ENCODE measurements at places on chromosomes 11 and 22.
A peak's percentile ranks its signal among the peaks of the same experiment; 100 is the strongest.

DNA sequence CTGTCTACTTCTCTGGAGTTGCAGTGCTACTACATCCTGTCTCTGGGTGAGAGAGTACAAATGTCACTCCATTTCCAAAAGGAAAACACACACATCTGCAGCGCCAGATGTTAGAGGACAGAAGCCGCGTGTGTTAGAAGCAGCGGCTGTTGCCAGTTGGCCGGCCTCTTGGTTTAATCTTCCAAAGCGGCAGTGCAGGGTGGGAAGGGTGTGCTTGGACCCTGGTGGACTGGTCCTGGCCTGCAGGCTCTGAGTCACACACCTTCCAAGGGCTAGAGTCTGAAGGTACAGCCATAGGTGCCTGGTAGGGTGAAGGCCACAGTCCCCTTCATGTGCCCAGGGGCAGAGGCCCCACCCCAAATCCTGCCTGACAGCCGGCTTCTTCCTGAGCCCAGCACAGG lies 99.8 kb downstream of the CTTN start:
- DNase-seq: no peak

GRCh38 chr22:35638001-35638400 lies 10.2 kb upstream of the APOL6 start:
- no peak for DNase-seq

- no peak for DNase-seq
Measured at GRCh38 chr11:102829316-102830000, 14.0 kb downstream of the MMP3 start.

DNA sequence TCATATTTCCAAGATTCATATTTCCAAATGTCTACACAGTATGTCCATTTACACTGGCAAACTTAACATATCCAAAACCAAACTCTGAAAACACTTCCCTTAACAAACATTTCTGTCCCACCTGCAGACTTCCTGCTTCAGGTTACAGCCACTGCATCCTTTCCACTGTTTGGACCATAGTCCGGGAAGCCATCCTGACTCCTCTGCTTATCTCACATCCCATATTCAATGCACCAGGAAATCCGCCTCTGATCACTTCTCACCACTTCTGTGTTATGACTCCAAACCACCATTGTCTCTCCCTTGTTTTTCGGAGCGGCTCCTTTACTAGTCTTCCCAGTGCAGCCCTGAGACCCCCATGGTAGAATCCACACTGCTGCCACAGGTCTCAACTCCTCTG lies 30.1 kb downstream of the HIRA start:
- DNase-seq: no peak

GRCh38 chr22:46592390-46592872 lies 27.8 kb upstream of the GRAMD4 start:
- peak; percentile 43 for DNase-seq

- DNase-seq: no peak
Measured at GRCh38 chr11:129321076-129321475, 54.6 kb upstream of the BARX2 start.

DNA sequence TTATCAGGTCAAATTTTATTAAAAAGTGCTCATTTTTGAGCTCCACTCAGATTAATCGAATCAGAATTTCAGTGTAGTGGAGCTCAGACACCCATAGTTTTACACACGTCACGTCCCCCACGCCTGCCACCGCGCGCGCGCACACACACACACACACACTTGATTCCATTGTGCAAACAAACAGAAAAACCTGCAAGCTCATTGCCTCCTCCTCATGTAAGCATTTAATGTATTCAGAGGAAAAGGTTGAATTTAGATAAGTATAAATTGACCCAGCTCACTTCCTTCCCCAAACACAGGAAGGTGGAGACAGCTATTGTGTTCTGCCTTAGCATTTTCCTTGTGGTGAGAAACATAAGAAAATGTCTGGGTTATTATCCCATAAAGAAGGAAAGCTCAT lies 336.7 kb downstream of the LUZP2 start:
- DNase-seq: no peak

DNA sequence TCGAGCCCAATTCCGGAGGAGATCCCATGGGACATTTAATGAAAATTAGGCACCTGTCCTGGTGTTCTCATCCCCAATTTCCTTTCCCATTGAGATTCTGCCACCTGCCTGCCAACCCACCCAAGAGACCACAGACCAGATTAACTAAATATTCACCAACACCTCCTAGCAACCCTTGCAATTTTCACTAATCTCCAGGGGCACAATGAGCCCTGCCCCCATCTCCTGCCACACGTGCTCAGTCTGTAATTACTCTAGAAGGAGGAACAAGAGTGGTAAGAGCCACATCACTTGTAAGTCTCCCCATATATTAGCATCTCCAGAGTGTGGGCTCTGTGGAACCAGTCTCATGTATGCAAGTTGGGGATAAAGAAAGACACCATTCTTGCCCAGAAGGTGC lies 38.0 kb downstream of the IL18BP start:
- DNase-seq: no peak

GRCh38 chr11:44823006-44823405 lies 96.2 kb downstream of the TSPAN18 start:
- DNase-seq: no peak

- DNase-seq: no peak
Measured at GRCh38 chr11:72690166-72690565, 15.9 kb upstream of the PDE2A start.

- DNase-seq: no peak
Measured at GRCh38 chr22:35727436-35727835, 9.8 kb downstream of the APOL5 start.

DNA sequence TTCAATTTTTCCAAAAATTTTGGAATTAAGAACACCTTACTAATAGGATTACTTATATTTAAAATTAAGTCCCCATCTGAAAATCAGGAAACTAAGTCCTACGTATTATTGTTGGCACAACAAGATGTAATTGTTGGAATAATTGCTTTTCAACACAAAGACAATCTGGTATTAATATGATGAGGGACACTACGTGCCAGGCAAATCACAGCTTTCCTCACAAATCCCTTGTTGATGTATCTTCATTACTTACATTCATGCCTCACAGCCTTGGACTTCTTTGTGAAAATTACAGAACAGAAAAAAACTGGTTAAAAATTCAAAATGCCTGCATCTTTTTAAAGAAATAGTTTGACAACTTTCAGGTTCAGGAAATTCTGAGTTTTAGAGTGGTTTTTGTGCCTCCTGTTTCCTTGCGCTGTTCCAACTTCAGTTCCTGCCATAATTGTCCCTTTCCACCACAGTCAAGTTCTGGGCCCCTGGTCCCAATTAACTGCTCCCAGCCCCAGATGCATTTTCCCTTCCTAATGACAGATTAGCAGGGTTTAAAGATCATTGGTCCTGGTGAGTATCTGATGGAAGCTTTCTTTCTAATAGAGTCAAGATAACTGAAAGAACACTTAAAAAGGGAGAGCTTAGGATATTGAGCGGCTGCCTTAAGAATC lies 23.3 kb upstream of the CCDC34 start:
- DNase-seq: no peak

GRCh38 chr11:115333949-115334348 lies 170.3 kb downstream of the CADM1 start:
- no peak for DNase-seq

- no peak for DNase-seq
Measured at GRCh38 chr11:85182441-85183387, 444.4 kb downstream of the DLG2 start.

GRCh38 chr22:50058906-50059880 lies 1.1 kb upstream of the TTLL8 start:
- DNase-seq: no peak

- DNase-seq: no peak
Measured at GRCh38 chr11:119522609-119523008, 99.6 kb upstream of the THY1 start.

DNA sequence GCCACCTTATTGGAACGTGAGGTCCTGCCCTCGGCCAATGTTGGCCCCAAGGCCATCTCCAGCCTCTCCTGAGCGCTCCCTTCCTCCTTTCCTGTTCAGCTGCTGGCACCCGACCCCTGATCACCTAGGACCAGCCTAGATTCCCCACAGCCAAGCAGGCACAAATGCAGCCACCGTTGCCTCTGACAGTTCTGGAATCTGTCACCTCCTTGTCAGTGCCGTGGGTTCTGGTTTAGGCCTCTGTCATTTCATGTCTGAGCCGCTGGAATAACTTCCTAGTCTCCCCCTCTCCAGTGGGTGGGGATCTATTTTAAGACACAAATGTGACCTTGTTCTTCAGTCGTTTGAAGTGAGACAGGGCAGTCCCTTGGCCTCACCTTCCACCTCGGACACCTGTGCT lies 29.7 kb downstream of the FADS3 start:
- no peak for DNase-seq

GRCh38 chr11:117337076-117337475 lies 9.4 kb downstream of the CEP164 start:
- no peak for DNase-seq

DNA sequence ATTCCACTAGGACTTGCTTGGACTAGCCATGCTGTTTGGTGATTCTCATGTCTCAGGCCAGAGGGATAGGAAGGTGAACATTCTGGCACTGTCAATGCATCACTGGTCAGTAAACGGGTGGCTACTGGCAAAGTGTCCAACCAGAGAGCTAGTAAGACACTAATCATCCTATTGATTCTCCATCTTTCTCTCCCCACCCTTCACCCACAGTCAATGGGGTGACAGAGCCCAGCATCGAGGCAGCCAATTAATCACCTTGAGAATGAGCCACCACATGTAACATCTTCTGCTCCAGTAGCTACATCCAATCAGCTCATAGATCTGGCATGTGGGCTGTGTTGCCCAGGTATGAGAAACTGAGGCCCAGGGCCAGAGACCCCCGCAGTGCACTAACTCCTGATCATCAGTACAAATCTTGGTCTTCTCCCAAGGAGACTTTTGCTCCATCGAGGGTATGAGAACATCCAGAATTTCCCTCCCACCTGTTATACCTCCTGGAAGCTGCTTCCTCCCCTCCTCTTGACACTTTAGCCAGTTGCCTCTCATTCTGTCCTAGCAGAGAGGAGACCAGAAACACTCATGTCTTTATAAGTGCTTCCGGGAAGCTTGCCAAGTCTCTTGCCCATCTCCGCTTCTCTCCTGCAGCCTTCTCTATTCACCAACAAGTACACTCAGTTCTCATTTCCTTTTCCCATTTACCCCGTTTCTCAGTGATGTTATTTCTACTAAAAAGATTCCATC lies 17.0 kb downstream of the HTR3A start:
- no peak for DNase-seq

DNA sequence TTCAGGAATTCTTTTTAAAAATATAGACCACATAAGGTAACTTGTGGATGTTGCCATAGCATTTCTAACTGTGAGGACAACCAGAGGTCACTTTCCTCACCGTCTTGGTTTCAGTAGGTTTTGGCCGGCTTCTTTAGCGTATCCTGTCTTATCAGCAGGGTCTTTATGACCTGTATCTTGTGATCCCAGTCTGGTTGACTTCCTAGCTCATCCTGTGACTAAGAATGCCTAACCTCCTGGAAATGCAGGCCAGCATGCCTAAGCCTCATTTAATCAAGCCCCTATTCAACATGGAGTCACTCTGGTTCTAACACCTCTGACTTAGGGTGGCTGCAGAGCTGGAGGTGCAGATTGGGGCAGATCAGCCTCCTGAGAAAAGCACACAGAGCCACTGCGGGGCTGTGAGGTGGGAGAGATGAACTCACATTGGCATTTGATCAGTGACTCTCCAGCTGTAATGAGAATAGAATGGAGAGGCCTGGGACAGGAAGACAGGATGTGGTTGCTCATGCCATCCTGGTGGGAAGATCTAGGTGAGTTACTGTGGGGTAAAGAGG lies 41.1 kb upstream of the TOP3B start:
- DNase-seq: no peak

DNA sequence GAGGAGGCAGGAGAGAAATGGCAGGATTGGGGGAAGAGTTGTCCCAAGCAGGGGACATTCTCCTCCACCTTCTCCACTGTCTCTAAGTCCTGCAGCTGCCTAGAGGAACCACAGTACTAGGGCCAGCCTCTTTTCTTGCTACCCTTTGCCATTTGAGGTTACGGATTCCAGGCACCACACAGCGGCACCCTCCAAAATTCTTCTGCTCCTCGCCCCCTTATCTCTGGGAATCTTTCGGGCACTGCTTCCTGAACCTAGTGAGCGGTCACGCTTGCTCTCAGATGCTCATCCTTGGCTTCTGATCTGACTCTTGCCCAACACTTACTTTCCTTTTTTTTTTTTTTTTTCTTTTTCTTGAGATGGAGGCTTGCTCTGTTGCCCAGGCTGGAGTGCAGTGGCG lies 26.6 kb upstream of the XBP1 start:
- no peak for DNase-seq

DNA sequence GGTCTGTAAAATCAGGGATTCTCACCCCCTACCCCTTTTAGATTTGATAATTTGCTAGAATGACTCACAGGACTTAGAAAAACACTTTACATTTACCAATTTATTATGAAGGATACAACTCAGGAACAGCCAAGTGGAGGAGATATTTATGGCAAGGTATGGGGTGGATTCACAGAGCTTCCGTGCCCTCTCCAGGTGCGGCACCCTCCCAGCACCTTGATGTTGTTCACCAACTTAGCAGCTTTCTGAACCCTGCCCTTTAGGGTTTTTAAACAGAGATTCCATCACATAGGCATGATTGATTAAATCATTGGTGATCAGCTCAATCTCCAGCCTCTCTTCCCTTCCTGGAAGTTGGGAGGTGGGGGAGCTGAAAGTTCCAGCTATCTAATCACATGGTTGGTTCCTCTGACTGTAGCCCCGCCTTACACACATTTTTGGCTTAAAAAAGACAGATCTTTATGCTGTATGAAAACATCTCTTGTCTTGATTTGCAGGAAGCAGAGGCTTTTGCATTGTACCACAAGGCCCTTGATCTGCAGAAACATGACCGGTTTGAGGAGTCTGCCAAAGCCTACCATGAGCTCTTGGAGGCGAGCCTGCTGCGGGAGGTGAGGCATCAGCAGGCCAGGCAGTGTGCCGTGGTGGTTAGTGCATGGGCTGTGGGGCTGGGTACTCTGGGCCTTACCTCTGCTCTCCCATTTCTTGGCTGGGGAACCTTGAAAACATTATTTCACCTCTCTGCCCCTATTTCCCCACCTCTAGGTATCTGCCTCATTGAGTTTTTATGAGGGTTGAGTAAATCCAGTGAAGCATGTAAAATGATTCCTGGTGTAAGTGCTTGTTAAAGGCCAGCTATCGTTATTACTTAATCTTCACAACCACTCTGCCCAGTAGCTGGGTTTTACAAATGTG lies 27.0 kb downstream of the CABIN1 start:
- peak; percentile 13 for DNase-seq

DNA sequence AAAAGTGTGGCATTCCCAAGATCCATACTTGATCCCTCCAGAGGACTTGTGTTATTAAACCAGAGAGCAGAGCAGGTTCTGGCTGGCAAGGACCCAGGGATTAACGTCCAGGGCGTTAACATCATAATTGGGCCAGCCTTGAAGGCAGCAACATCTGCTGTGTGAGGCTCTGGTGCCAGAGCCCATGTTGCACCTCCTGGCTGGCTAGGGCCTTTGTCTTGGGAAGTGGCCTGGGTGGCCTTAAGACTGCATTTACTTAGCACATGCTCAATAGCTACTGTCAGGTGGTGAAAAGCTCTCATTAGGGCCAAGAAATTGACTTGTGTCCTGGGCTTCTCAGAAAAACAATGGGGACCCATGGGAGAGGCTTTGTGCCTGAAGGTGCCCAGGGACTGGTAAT lies 66.6 kb downstream of the CACNG2 start:
- no peak for DNase-seq

- DNase-seq: no peak
Measured at GRCh38 chr11:31802000-31802551, 9.0 kb downstream of the PAX6 start.

- DNase-seq: no peak
Measured at GRCh38 chr11:111908639-111909305, 2.8 kb downstream of the CRYAB start.

- DNase-seq: no peak
Measured at GRCh38 chr22:37976547-37976946, 7.8 kb downstream of the SOX10 start.

GRCh38 chr22:24157822-24158135 lies 23.5 kb upstream of the SUSD2 start:
- DNase-seq: no peak
